ENCODE measurements at places on chromosomes 11 and 22.

- DNase-seq: no peak
Observed at GRCh38 chr11:132640952-132641351, 891.3 kb downstream of the OPCML start.

DNA sequence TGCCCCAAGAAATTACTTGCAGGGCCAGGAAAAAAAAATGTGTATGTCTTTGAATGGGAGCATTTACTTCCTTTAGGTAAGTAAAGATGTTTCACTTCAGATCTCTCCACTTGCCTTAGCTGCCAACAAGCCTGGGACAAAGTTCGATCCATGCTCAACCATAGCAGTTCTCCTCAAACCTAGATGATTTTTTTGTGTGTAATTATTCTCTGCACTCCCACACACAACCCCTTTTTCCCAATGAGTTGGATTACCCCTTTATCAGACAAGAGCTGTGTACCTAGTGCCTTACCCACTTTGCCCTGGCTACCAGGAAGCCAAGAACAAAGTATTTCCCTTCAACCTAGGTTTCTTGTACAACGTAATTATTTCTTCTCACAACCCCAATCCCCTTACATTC, 35.6 kb downstream of the TPBGL start:
- no peak for DNase-seq

GRCh38 chr11:130511765-130512164, 63.3 kb downstream of the ADAMTS15 start:
- no peak for DNase-seq

DNA sequence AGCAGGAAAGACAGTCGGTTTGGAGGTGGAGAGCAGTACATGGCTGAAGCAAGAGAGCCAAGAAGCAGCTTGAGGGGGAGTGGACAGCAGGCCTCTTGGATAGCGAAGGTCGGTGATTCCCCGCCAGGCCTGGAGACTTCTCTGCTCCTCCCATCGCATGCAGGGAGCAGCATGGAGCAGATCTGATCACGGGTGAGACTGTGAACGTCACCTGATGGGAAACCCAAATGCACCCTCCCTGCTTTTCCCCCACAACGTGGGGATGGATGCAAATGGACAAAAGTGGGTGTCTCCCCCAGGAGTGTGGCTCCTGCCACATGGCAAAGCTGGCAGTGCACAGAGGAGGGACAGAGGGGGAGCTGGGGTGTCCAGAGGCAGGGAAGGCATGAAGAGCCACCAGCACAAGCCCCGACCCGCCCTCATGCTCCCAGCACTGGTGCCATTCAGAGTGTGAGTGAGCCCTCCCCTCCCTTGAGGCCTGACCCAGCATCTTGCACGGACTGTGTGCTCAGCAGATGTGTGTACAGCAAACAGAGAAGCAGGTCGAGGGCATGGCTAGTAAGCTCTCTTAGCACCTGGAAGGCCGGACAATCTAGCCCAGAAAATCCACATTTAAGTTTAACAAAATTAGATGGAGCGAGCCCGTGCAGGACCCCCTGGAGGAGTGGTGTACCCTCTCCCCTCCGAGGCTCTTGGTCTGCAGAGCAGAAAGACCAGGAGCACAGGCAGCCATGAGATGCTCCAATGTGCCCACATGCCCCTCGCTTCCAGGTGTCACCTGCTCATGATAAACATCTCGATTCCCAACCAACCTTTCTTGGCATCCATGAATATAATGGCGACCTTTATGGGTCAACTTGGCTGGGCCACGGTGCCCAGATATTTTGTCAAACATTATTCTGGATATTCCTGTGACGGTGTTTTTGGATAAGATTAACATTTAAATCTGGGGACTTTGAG, 661.7 kb downstream of the TBC1D22A start:
- no peak for DNase-seq

GRCh38 chr11:69138265-69138664, 17.5 kb upstream of the SMIM38 start:
- no peak for DNase-seq

GRCh38 chr11:121048464-121049233, 24.7 kb downstream of the TBCEL start:
- DNase-seq: no peak

DNA sequence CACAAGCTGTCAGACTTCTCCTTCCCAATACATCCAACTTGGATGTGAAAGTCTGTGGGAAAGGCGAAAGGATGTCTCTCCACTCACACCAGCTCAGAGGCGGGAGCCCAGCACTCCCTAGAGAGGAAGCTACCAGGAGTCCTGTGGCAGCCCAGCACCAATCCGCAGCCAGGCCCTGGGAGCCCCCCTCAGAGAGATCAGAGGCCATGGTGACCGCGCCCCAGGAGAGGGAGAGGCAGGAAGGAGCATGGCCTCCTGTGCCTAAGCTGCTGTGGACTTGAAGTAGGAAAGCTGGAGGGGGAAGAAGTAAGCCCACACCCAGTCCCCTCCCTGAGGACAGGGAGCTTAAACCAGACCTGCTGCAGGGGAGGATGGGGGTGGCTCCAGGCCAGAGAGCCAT, 24.4 kb upstream of the IGSF9B start:
- DNase-seq: no peak

DNA sequence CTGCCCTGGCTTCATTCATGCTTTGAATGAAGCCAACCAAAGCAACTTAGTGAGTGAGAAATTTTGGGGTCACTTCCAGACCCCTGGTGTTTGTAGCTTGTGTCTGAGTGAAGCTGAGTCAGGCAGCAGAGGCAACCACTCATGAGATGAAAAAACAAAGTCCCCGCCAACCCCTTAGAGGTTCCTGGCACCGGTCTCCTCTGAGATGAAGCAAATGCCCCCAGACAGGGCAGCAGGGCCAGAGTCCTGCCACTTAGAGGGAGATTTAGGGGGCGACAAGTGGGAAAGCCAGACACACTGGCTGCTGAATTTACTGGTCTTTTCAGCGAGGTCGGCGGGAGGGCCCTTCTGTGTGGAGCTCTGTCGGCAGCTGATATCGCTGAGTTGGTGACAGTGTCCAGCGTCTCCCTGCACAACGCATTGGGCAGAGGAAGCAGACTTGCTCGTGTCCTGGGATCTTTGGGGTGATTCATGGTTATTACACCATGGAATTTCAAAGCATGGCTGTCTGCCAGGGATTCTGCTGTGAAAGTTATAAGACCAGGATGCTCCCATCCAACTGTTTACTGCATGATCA, 482.6 kb downstream of the MIAT start:
- no peak for DNase-seq

DNA sequence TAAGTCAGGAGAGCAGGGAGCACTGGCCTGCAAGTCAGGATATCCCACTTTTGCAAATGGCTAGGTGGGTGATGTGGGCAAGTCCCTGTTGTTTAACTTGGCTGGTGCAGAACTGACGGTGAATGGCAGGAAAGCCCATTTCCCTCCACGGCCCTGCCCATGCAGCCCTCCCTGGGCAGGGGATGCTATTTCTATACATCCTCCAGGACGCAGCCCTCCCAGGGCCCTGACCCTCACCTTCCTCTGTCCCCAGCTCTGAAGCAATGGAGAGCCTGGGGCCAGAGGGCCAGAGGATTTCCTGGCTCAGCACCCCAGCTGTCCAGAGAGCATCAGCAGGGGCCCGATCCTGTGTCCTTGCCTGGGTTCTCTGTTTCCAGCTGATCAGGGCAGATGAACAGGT, 91.3 kb downstream of the TSPAN18 start:
- no peak for DNase-seq

- no peak for DNase-seq
Observed at GRCh38 chr22:50728523-50728931, 9.5 kb upstream of the ACR start.

GRCh38 chr22:44890416-44891292, 119.2 kb downstream of the PHF21B start:
- no peak for DNase-seq

DNA sequence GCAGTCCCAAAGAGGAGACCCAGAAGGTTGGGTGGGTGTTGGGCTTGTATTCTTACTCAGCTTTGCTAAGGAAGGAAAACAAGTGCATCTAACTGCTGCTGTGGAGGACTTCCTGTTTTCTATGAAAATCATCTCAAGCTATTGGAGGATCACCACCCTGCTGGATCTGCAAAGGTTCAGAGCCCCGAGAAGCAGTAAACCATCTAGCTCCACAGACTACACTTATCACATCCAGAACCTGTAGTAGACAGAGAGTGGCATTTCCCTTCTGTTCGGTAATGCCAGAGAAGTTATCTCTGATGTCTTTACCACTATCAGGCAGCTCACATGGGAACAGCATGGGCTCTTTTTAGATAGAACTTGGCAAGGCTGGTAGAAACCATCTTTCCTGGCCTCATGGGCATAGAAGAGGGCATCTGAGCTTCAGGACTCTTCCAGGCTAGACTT, 21.7 kb downstream of the KCNJ1 start:
- no peak for DNase-seq

GRCh38 chr11:44536788-44537516, 28.5 kb upstream of the CD82 start:
- no peak for DNase-seq

GRCh38 chr11:20035701-20036601, 124.3 kb downstream of the DBX1 start:
- DNase-seq: no peak

- no peak for DNase-seq
Observed at GRCh38 chr11:12019337-12019736, 10.9 kb upstream of the DKK3 start.

GRCh38 chr11:126959700-126960099, 40.9 kb downstream of the KIRREL3 start:
- DNase-seq: no peak

GRCh38 chr11:115030166-115030565, 351.8 kb downstream of the NXPE2 start:
- DNase-seq: no peak

DNA sequence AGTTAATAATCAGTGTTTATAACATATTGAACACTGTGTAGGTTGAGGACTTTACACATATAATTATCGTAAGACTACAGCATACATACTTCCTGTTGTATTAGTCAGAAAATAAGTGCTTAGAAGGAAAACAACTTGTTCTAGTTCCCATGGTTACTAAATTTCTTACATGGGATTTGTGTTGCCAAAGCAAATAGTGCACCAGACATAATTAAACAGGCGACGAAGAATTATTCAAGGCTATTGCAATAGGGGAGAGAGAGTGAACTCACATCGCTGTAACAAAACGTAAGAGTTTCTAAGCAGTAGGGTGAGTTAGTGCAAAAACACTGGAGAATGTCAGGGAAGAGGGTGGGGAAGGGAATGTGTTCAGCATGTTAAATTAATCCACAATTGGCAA, 347.8 kb downstream of the CNTN5 start:
- no peak for DNase-seq

GRCh38 chr11:1988667-1989317, 8.8 kb downstream of the H19 start:
- no peak for DNase-seq

DNA sequence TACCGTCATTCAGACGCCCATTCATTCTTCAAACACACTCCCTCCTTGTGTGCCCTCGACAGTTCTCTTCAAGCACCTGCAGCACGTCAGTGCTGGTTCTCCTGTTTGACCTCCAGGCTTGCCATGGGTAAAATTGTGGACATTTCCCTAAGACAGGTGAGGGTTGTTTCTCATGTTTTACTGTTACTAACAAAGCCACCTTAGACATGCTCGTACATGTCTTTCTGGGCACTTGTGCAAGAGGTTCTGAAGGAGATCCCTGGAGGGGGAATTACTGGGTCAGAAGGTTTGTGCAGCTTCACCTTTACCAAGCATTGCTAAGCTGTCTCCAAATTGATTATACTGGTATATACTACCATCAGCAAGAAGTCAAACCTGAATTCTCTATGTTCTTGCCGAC, 189.7 kb upstream of the TMEM45B start:
- no peak for DNase-seq

GRCh38 chr11:75320046-75320618, 31.3 kb downstream of the ARRB1 start:
- peak; percentile 13 for DNase-seq

DNA sequence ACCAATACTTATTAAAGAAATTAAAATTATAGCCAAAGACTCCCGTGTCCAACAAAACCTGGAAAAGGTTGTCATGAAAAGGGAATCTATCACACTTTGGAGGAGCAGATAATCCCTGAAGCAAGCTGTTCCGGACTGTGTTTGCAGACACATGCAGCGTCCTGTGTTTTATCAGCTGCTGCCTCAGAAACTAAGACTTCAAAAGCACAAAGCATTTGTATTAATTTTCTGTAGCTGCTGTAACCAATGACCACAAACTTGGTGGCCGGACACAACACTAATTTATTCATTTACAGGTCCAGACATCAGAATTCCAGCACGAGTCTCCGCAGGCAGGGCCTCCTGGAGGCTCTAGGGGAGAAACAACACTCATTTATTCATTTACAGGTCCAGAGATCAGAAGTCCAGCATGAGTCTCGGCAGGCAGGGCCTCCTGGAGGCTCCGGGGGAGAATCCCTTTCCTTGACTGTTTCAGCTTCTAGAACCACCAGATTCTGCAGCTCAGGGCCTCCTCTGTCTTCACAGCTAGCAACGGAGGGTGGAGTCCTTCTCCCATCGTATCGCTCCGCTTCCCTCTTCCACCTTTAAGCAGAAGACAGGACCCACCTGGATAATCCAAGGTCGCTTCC, 465.3 kb downstream of the BRD1 start:
- DNase-seq: no peak

- DNase-seq: no peak
Observed at GRCh38 chr11:34650528-34650927, 29.6 kb downstream of the EHF start.

- DNase-seq: no peak
Observed at GRCh38 chr11:57476047-57476756, 15.9 kb downstream of the RTN4RL2 start.

DNA sequence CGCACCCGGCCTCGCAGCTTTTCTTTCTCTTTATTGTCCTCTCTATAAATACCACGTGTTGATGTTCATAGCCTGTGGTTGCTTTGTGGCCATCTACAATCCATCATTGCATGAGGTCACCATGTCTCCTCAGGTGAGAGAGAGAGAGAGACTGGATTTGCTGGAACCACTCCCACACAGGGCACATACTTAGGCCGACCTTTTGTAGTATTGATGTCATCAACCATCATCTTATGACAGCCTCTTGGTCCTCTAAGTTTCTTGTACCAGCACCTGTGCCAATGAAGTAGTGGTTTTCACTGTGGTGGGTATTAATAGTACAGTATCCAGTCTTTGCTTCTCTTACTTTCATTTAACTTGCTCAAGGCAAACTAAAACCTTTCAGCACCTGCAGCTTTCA, 22.8 kb upstream of the P2RY6 start:
- no peak for DNase-seq

- DNase-seq: no peak
Observed at GRCh38 chr11:8372641-8373381, 109.1 kb upstream of the LMO1 start.

GRCh38 chr11:79304599-79305212, 136.1 kb downstream of the TENM4 start:
- no peak for DNase-seq

DNA sequence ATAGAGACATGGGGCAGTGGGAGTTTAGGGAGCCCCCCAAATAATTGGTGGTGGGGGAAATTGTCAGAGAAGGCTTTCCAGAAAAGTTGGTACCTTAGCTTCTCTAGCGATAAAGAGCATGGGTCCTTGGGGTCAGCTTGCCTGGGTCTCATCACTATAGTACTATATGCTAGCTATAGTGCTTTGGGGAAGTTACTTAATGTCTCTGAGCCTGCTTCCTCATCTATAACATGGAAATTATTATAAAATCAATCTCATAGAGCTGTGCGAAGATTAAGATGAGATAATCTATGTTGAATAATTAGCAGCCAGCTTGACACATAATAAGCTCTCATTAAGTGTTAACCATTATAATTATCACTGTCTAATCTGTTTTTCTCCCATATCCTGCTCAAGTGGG, 41.2 kb downstream of the STIM1 start:
- no peak for DNase-seq

GRCh38 chr11:64757549-64758329, 2.0 kb downstream of the PYGM start:
- DNase-seq: no peak
